H4 (cell line): ENCODE measurements at places on chromosomes 5 and 9. TPM values are rescaled to one million over a fixed set of nuclear protein-coding genes. Genes with fewer than 3 reads are reported as not detected.

- no peak for DNase-seq
Observed at GRCh38 chr9:136848393-136849037, 694 bp upstream of the PHPT1 start.

- no peak for DNase-seq
Observed at GRCh38 chr9:6667633-6668280, 22.2 kb upstream of the GLDC start.

The KCNIP1 gene
- not detected in 2 replicates for total RNA-seq

GRCh38 chr5:160242145-160242544, 12.8 kb downstream of the FABP6 start:
- no peak for DNase-seq

The SERINC5 gene
- total RNA-seq = 10.1 and 15.6 TPM in 2 replicates

GRCh38 chr5:155947394-155948062, 379.4 kb upstream of the SGCD start:
- DNase-seq = no peak
